ENCODE measurements at places on chromosomes 1 and 21.

- no peak for DNase-seq
These were observed 1017.6 kb downstream of the KCNT2 start for GRCh38 chr1:195590649-195591048.

GRCh38 chr1:91948097-91948496 is 1.1 kb upstream of the BRDT start:
- no peak for DNase-seq

GRCh38 chr1:152836870-152837269 is 5.8 kb upstream of the LCE6A start:
- DNase-seq = no peak

GRCh38 chr1:241507189-241507863 is 12.2 kb downstream of the FH start:
- DNase-seq = no peak

DNA sequence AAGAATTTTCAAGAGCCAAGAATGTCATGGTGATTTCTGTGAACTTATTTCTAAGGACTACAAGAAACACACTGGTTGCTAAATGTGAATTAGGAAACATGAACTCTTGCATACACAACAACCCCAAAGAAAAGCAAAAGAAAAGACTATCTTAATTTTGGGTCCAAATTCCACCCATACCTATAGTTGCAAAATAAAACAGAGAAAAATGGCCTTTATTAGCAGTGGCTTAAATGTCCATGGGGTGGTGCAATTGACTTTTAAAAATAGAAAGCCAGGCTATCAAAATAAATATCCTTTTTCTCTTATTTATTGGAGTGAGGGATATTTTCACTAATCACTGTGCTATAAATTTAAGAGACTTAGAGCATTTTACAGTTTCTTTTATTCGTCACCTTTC is 80.9 kb upstream of the DPYD start:
- no peak for DNase-seq

DNA sequence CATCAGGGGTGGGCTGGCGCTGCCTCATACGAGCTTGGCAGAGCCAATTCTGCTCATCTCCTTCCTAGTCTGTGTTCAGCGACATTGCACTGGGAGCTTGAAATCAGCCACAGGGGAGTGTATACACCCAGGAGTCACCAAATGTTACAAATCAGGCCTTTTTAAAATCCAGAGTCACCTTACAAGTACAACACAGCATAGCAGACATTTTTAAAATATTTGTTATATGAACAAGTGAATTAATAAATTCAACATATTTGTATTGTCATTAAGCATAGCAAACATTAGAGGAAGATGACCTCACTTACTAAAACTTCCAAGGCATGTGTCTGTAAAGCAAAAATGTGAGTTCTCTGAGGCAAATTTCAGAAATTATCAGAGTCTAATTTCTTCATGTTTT is 210.0 kb downstream of the HLX start:
- no peak for DNase-seq

GRCh38 chr1:23551849-23552248 is 7.5 kb downstream of the ID3 start:
- no peak for DNase-seq

DNA sequence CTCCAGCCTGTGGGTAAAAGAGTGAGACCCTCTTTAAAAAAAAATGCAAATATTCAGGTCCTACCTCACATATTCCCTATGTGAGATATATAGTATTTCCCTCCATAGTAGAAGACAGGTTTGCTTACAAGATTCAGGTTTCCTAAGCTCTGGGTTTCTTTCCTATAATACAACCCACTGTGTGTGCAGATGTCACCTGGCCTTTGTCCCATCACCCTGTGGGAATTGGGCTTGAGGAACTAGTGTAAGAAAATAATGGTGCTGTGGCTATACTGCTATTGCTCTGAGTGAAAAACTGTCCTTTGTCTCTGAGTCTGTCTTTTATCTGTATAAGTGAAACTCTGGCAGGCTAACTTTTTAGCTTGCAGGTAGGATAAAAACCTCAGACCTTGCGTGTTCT is 13.0 kb downstream of the C1orf146 start:
- DNase-seq = no peak

- no peak for DNase-seq
These were observed 2.9 kb upstream of the CAMK1G start for GRCh38 chr1:209580577-209580976.

DNA sequence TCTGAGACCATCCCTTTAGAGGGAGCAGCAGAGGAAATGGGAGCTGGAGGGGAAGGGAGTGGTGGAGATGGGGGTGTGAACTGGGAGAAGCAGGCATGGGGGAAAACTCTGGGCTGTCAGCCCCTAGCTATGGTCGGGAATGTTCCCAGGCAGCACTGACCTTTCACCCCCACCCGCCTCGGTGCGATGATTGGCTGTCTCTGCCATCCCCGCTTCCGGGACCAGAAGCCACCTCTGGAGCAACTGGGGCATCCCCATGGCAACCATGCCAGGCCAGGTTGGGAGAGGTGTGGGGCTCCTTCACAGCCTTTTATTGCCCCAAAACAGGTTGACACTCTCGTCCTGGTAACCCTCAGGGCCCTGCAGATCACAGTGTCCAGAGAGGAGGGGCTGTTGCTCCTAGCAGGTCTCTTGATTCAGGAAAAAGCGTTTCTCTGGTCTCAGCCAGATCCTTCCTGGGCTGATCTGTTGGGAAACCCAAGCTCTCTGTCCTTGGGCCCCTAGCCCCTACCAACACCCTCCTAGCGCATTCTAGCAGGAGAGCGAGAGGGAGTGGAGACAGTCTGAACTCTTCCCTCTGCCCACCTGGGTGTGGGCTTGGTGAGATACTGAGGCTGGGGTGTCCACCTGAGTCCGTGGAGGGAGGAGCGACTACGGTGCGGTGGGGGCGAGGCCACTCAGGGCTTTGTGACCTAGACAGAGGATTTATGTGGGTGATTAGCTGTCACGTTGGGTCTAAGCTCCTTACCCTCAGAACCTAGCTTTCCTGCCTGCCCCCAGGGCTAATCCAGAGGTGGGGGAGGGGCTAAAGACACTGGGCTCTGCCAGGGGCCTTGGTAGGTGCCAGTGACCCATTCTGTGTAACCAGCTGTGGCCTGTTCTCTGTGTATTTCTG is 12.2 kb upstream of the SLC6A9 start:
- no peak for DNase-seq

GRCh38 chr1:161159913-161160243 is 578 bp downstream of the USP21 start:
- DNase-seq = no peak

- no peak for DNase-seq
These were observed 15.9 kb downstream of the LYPD8 start for GRCh38 chr1:248739572-248740205.

DNA sequence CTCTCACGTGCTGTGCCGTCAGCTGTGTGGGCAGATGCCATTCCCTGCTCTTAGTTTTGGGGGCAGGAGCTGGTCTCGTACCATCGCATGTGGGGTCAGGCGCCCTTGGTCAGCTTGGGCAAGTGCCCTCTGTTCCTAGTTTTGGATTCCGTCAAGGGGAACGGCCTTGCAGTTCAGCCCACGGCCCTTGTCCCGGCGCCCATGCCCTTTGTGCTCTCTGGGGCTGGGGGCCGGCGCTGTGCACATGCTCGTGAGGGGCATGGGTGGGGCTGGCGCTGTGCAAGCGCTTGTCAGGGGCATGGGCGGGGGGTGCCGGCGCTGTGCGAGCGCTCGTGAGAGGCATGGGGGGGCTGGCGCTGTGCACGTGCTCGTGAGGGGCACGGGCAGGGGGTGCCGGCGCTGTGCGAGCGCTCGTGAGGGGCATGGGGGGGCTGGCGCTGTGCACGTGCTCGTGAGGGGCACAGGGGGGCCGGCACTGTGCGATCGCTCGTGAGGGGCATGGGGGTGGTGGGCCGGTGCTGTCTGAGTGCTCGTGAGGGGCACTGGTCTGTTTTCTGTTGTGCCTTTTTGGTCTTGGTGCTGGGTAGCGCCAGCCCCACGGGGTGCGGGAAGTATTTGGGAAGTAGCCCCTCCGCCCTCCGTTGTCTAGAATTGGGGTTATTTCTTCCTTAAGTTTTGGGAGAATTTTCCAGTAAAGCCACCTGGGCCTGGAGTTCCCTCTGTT is 29.5 kb upstream of the DIP2A start:
- no peak for DNase-seq

- no peak for DNase-seq
These were observed 75.5 kb downstream of the PRDM2 start for GRCh38 chr1:13775459-13775858.

DNA sequence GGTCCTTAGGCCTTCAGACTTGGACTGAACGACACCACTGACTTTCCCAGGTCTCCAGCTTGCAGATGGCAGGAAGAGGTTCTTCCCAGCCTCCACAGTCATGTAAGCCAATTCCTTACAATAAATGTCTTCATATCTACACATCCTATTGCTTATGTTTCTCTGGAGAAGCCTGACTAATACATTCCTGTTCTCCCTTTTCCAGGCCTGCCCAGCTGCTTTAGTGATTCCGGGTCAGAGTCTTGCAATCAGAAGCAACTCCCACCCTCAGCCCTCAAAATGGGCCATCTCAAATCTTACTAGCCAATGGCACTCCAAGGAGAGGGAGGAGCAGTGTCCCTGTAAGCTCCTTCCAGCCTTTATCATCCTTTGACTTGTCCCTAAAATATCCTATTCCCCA is 16.4 kb upstream of the CPT2 start:
- DNase-seq = no peak

GRCh38 chr21:37060296-37060695 is 12.6 kb downstream of the PIGP start:
- DNase-seq = no peak

DNA sequence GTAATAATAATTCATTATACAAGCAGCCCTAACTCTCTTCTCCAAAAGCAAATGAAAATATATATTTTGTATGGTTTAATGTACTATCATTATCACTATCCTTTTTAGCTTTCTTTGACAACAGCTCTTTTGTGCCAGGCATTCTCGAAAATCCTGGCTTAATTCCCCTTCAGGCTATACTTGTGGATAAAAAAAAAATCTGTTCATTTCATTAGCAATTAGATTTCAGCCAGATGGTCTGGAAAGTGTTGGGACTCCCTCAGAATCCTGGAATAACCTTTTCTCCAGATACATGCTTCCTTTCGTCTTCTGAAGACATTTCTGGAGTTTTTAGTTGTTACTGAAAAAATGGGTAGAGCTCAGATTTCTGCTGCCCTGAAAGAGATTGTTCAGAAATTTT is 83.4 kb upstream of the PLPPR4 start:
- DNase-seq = no peak

DNA sequence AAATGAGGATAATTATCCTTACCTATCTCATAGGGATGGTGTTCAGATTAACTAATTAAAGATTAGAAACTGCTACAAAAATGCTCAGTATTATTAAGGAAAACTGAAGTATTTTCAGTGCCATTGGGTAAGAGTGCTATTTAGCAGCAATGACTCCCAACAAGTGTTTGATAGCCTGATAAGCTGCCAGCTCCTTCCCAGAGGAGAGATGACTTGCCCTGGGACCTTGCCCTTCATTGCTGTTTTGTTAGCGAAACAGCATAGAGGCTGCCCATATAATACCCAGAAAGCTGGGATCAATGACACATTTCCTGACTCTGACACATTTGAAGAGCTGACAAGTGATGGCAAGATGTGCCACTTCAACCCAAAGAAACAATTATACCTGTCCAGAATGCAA is 592.2 kb downstream of the ADGRL2 start:
- DNase-seq = no peak

DNA sequence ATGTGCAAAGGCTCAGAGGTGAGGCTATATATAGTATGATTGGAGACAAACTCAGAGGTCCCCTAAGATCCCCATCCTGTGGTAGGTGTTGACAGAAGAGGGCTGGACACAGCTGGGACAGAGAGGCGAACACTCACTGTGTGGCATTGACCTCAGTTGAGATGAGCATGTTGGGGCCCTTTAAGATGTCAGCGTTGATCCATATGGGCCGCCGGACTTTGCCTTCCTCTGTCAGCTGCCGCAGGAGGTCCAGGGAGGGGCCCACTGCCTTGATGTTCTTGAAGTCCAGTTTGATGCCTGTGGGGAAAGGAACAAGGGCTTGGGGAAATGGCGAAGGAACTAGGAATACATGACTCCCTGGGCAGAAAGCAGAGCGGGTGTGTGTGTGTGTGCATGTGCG is 8.8 kb downstream of the FAM151A start:
- DNase-seq = no peak

DNA sequence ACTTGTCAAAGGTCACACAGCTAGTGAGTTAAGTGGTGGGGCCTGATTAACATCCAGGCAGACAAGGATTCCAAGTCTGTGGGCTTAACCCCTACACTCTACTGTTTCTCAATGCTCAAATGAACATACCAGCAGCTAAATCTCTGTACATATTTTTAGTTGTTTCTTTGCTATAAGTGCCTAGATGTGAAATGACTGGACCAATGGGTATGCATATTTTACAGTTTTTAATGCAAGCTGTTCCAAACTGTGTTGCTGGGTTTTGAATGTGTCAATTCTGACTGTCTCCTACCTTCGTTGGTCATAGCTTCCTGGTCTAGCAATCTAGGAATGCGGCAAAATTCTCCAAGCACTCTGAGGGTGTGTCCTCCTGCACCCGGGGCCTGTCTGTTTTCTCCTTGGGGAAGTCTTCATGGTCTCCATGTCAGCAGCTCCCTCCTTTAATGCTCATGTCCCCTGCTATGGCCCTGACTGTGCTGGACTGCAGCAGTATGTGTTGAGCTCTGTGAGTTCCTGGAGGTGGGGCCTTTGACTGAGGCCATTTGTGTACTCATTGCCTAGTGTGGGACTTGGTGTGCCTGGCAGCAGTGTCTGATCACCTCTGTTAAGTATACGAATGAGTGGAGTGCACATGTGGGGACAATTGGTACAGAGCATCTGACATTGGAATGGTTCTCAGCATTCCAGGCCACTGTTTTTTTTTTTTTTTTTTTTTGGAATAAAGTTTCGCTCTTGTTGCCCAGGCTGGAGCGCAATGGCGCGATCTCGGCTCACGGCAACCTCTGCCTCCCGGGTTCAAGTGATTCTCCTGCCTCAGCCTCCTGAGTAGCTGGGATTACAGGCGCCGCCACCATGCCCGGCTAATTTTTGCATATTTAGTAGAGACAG is 72.9 kb upstream of the SLC2A1 start:
- no peak for DNase-seq

Data from activated CD4-positive, alpha-beta T cell treated with anti-CD3 and anti-CD28 coated beads, Interleukin-2, amount 50 U/mL, for 4 hours (primary cell).